Left lung (tissue), 14 donors: ENCODE measurements at places on chromosomes 13 and 19. TPM values are rescaled to one million over a fixed set of nuclear protein-coding genes. Genes with fewer than 3 reads are reported as not detected.
A peak's percentile ranks its signal among the peaks of the same experiment; 100 is the strongest.

GRCh38 chr19:55464662-55465054 lies at the start of gene C19orf85:
TSS of gene C19orf85 (minus strand) at chr19:55464751. CDS start at chr19:55464554, 197 bp downstream.
- DNase-seq, result no peak

GRCh38 chr13:29503041-29503837 lies 92.2 kb downstream of the SLC7A1 start:
- DNase-seq, result no peak

DNA sequence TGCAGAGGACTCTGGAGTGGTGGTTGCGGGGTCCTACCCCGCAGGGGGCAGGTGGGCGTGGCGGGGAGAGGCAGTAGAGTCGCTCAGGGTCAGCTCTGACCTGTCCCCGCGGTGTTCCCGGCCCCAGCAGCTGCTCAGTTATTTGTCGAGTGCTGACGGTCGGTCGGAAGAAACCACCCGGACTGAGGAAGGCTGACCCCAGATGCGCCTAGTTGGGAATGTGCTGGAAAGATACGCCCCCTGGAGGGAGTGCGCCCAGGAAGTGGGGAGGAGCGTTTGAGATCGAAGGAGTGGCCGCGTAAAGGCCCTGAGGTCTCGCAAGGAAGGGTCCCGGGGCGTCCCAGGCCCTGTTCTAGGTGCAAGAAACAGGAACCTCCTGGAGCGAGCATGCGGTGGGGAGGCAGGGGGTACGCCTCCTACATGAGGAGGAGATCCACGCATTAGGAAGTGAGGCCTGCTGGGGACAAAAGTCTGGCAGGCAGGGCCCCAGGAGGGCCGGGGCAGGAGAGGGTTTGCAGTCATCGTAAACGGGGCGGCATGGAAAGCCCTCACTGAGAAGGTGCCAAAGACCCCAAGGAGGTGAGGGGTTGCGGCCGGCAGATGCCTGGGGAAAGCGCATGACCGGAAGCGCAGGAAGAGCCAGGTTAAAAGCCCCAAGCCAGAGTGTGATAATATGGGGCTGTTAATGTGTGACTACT lies 9.2 kb downstream of the CCDC8 start:
- DNase-seq, result no peak

GRCh38 chr13:103926118-103926517 lies 859.9 kb upstream of the SLC10A2 start:
- no peak for DNase-seq

- peak; percentile 81 for DNase-seq
These were observed at the start of gene NAT14 for GRCh38 chr19:55484593-55485438. TSS of gene NAT14 (plus strand) at chr19:55485188. CDS start at chr19:55485709, 521 bp downstream.

DNA sequence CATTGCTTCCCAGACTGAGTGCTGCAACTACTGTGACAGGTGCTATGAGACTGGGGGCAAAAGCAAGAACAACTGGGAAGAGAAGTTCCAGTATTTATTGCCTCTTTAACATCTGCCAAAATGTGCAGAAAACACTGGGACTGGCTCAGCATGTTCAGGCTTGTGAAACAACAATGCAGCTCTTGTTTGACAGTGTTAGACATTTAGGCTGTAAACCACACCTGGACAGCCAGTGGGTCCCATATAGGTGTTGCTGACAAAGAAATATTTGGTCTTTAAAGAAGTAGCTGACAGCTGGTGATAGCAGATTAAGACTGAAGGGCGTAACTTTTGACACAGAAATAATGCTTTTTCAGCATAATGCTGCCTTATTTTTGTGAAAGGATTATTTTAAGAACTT lies 88.1 kb downstream of the STOML3 start:
- DNase-seq, result no peak

The LGALS7B gene
- total RNA-seq, result not detected

The UQCRFS1 gene
- total RNA-seq, result 24.5 TPM

The OXGR1 gene
- 0.68 TPM for total RNA-seq
